ENCODE measurements at places on chromosomes 5 and 9. TPM values are rescaled to one million over a fixed set of nuclear protein-coding genes. Genes with fewer than 3 reads are reported as not detected.

PCDHB10 gene
- total RNA-seq, result 0.79 TPM

DNA sequence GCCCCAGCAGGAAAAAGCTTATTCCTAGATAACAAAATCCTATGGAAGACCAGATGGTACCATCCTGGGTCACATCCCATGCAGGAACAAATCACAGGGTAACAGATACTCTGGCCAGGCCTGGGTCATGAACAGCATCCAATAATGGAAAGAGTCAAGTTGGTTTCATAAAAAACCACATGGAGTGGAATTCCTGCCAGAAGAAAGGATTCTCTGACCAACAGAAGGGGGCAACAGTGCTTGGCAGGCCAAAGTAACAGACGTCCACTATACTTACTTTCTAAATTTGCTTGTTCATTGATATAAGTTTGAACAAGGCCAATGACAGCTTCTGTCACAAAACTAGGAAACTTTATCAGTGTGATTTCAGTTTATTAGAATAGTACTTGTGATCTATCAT lies 273.5 kb downstream of the ARRDC3 start:
- peaks cover 6% of the 10 kb centered on the region for H3K4me1 ChIP-seq
- no peaks in the 10 kb centered on the region for H3K36me3 ChIP-seq
- H3K27me3 ChIP-seq, result no peaks in the 10 kb centered on the region
- no peak overlapping the region for H3K27ac ChIP-seq
- no peak for DNase-seq

SLC22A4 gene
- total RNA-seq, result 9.7 TPM

- no peak for DNase-seq
- no peaks in the 10 kb centered on the region for H3K27me3 ChIP-seq
- H3K27ac ChIP-seq, result no peak overlapping the region
- no peak overlapping the region for H3K4me3 ChIP-seq
- no peaks in the 10 kb centered on the region for H3K4me1 ChIP-seq
Observed at GRCh38 chr5:82004511-82004910, 32.7 kb downstream of the ATG10 start.

FYB1 gene
- total RNA-seq, result 192 TPM

DNA sequence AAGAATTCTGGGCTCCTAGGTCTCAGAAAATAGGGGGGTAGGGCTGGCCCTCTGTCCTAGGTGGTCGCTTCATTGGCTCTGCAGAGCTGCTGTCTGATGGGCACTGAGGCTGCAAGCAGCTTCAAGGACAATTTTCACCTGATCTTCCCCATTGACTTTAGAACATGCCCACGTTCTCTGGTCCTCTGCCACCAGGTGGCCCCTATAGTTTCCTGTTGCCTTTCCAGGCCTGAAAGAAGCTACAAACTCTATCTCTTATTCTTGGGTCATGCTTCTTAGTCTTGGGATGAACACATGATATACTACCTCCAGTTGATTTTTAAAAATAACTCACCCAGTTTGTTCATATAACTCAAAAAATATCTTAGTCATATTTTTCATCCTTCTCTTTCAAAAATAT lies 26.3 kb downstream of the SPZ1 start:
- no peaks in the 10 kb centered on the region for H3K27me3 ChIP-seq
- no peaks in the 10 kb centered on the region for H3K4me1 ChIP-seq
- no peaks in the 10 kb centered on the region for H3K36me3 ChIP-seq

GRCh38 chr9:33628865-33629410 lies 104.9 kb downstream of the ANKRD18B start:
- H3K4me3 ChIP-seq, result no peak overlapping the region
- peaks cover 4% of the 10 kb centered on the region for H3K4me1 ChIP-seq
- H3K27me3 ChIP-seq, result peaks cover 4% of the 10 kb centered on the region
- H3K36me3 ChIP-seq, result no peaks in the 10 kb centered on the region
- no peak overlapping the region for H3K27ac ChIP-seq

ROPN1L gene
- total RNA-seq, result 15.7 TPM

- no peak overlapping the region for H3K4me3 ChIP-seq
- DNase-seq, result no peak
- no peaks in the 10 kb centered on the region for H3K4me1 ChIP-seq
- H3K36me3 ChIP-seq, result no peaks in the 10 kb centered on the region
Observed at GRCh38 chr5:80820685-80821084, 139.5 kb upstream of the RASGRF2 start.

PKD2L2 gene
- total RNA-seq, result not detected

- H3K4me1 ChIP-seq, result peaks cover 25% of the 10 kb centered on the region
- H3K36me3 ChIP-seq, result no peaks in the 10 kb centered on the region
- no peak overlapping the region for H3K27ac ChIP-seq
- no peak for DNase-seq
- H3K27me3 ChIP-seq, result peaks cover 87% of the 10 kb centered on the region
Observed at GRCh38 chr5:73229271-73229670, 56.3 kb downstream of the TMEM174 start.

- H3K27me3 ChIP-seq, result no peaks in the 10 kb centered on the region
- H3K4me1 ChIP-seq, result no peaks in the 10 kb centered on the region
- H3K4me3 ChIP-seq, result no peak overlapping the region
- DNase-seq, result no peak
Observed at GRCh38 chr9:91131433-91131839, 230.3 kb downstream of the AUH start.

SPATA31A3 gene
- not detected for total RNA-seq

All from spleen (tissue), 13 donors.